ENCODE measurements at places on chromosomes 7 and 10.

DNA sequence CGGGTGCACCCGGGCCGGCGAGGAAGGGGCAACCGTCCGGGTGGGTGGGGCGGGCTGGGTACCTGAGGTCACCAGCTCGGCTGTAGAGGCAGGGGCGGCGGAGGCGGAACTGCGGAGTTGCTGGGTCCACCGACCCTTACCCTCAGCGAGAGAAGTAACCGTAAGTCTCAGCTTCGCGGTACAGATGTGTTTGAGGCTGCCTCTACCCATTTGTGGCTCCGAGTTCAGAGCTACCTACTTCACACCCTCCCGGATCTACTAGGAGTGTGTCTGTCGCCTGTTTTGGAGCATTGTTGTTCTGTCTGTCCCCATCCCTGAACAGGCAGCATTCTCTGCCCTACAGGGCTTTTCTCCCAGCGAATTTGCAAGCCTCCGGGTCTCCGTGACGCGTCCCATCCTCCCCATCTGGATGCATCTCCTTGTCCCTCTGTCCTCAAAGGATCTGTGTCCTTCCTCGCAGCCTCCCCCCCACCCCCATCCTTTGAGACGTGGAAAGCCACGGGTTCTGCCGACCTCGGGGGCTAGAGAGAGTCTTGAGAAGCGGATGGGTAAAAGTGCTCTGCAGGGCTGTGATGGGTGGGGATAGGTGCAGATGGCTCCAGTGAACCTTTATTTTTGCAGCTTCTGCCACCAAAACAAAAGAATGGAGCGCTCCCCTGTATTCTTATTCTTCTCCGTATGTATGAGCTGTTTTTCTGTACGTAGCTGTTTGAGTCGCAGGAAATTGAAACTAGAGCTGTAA lies 757 bp downstream of the ANKIB1 start:
- peak; percentile 3 for DNase-seq

DNA sequence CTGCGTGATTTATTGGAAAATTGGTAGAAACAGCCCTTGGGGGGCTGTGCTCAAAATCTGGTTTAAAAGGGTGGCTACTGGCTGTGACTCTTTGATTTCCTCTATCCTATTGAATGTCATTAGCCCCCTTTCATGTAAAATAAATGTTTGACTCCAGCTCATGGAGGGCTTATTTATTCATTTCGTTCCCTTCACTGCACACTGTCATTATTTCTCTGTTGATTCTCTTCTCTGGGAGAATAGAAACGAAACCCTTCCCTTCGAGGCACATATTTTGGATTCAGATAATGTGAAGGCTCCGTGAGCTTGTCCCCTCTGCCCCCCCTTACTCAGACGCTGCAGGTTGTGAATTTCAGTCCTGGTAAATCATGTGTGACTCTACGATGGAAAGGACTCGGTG lies 203.9 kb upstream of the GPR26 start:
- DNase-seq, result no peak

DNA sequence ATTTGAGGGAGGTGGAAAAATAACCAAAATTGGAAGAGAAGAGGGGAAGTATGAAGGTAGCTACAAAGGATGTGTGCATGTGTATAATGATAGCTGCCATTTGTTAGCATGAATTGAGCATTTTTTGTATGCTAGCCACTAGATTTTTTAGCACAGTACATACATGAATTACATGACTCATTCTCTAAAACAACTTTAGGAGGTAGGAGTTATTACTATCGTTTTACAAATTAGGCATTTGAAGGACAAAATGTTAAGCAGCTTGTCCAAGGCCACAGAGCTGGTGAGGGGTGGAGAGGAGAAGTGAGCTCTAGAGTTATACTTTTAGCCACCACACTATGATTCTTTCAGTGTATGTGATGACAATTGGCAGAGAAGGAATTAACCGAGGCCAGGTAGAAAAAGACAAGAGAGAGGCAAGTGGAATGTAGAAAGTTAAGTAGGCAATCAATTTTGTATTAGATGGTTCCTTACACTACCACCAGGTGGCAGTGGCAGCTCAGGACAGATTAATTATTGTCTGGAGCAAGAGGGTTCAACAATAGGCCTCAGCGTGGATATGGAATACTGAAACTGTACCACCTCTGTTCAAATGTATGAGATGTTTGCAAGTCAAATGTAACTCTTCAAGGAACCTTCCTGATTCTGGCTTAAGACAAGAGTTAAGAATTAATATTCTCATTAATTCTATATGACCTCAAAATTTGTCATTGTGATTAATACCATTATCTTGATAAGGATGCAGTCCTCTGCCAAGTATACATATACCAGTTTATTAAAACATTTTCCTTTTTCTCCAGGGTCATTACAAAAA lies 128.0 kb downstream of the MBL2 start:
- DNase-seq, result no peak

DNA sequence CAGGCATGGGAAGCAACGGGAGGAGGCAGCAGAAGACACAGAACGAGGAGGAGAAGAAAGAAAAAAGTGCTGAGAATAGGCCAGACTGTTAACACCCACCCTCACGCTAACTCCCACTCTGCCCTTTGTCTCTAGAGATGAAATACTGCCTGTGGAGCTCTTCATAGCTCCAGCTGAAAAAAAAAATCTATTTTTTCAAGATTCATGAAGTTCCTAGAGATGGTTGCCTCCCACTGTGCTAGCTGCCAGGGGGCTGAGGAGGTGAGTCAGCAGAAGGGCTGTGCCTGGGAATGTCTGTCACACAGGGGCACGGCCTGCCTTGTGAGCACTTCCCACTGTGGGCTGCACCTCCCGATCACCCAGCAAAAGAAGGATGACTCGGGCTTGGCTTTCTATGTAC lies 144.5 kb downstream of the RNF216 start:
- no peak for DNase-seq

DNA sequence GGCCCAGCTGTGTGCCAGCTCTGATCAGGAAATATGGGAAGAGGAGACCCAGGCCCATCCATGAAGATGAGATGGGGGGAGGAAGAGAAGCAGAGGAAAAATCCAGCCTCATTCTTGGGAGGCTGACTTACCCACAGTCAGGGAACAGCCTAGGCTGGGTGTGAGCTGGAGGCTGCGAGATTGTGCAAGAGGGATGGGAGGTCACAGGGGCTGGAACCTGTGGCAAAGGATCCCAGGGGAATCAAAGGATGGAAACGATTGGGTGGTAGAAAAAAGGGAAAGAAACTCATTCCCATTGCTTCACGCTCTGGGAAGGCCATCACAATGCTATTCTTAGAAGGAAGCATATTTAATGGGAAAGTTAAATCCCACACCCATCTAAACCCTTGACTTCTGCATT lies 26.7 kb upstream of the CRHR2 start:
- no peak for DNase-seq

GRCh38 chr7:30389791-30390190 lies 88.8 kb downstream of the NOD1 start:
- DNase-seq, result no peak

GRCh38 chr7:45192621-45193041 lies 35.0 kb downstream of the RAMP3 start:
- no peak for DNase-seq

- DNase-seq, result no peak
Observed at GRCh38 chr7:36176697-36177096, 23.6 kb downstream of the EEPD1 start.

GRCh38 chr10:33136781-33137180 lies 178.8 kb upstream of the ITGB1 start:
- peak; percentile 54 for DNase-seq

- peak; percentile 81 for DNase-seq
Observed at GRCh38 chr10:72334825-72335393, 19.8 kb downstream of the DNAJB12 start.

DNA sequence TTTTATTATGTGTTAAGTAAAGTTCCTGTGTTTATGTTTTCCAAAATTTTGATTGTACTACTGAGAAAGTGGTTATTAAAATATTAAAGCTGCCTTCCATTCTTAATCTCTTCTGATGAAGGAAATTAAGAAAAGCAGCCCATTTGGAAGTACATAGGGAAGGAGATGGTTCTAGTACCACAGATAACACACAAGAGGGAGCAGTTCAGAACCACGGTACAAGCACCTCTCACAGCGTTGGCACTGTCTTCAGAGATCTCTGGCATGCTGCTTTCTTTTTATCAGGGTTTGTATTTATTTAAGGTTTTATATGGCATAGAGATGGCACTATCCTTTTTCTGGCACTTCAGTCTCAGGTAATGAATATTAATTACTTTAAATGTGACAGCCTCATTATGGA lies 111.6 kb downstream of the PHTF2 start:
- DNase-seq, result no peak

DNA sequence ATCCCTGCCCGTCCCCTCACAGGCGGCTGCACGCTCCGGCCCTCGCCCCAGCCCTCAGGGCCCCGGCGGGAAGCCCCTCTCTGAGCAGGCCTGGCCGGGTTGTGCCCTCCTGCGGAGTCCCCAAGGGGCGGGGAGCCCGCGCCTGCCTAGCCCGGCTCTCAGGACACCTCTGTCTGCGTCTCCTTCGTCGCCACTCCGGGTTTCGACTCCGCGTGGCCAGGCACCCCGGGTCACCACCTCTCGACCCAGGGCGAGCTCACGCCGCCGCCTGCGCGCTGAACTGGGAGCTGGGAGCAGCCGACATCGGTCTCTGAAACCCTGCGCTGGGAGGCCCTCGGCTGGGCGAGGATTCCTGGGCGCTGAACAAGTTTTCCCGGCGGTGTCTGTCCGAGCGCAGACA lies 6.2 kb upstream of the OGDHL start:
- DNase-seq, result no peak

DNA sequence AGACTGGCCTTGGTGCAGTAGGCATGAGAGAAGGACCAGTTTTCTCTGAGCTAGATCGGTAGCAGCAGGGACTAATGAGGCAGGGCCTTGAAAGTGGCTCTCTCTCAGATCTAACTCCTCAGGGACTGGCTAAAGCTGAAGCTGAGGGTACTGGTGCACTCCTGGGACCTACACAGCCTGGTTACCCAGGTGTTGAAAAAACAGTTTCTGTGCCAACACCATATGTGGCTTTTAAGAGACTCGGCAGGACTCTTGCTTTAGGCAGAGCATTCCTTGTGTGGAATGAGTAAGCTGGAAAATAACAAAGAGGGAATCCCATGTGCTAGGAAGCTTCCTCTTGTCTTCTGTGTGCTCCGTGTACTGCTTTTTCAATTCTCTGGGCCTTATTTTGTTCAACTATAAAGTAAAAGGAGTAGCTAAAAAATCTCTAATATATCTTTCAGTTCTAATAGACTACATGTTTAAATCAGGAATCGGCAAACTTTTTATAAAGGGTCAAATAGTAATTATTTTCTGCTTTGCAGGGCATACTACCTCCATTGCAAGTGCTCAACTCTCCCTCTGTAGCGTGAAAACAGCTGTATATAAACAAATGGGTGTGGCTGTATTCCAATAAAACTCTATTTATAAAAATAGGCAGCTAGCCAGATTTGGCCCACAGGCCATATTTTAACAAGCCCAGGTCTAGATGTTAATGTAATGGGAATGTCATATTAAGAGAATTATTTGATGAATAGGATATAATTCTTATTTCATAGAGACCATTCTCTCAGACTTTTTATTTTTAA lies 186.1 kb upstream of the KAT6B start:
- no peak for DNase-seq

DNA sequence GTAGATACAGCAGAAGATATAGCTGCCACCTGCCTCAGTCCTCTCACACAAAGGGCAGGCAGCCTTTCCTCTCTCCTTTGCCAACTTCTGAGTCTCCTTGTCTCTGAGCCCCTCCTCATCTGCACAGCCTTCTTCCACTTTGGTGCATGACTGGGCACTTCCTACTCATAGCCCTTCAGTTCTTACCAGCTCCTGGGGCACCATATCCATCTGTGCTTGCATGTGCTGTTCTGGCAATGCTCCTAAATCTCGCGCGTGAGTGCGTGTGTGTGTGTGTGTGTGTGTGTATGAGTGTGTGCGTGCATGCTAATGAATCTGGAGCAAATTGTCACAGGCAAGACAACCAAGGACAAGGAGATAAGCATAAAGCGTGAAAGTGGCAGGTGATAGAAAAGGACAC lies 1271.6 kb upstream of the SORCS1 start:
- DNase-seq, result no peak

DNA sequence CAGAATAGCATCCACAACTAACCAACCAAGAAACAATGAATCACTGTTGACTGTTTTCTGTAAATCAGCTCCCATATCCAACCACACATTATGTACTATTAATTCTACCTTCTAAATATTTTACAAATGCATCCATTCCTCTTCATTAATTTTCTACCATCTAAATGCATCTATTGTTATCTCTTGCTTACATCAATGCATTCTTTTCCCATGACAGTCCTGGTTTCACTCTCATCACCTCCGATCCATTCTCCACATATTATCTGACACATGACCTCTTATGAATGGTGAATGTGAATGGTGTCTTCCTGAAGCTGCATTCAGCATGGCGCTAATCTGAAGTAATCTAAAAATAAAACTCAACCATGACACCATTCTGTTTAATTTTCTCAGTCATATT lies 153.8 kb upstream of the CALCR start:
- no peak for DNase-seq

- DNase-seq, result no peak
Observed at GRCh38 chr10:96831200-96831866, 765 bp upstream of the LCOR start.

- no peak for DNase-seq
Observed at GRCh38 chr10:130497056-130498010, 361.1 kb downstream of the GLRX3 start.

- no peak for DNase-seq
Observed at GRCh38 chr7:81162771-81163525, 244.1 kb upstream of the SEMA3C start.

DNA sequence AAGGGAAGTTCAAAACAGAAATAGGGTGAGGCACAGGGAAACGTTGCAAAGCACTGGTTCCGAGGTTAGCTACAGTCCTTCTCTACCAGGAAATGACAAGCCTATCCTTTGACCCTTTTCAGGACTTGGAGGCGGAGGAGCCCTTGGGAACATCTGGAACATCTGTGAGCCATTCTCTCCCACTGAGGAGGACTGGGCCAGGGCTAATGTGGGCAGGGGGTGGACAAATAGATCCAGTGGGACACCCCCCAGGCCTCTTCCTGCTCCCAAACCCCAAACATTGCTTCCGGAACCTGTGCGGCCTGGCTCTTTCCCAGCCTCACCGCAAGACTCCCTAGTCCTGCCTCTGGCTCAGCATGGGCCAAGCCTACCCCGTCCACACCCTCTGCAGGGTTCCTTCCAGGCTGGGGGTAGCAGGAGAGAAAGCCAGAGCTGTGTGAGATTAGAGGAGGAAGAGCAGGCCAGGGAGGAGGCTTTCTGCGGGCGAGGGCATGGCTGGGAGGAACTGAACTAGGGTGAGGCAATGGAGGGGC lies 36.5 kb downstream of the GHRHR start:
- DNase-seq, result no peak

GRCh38 chr7:142808802-142809583 lies 38.2 kb downstream of the PRSS2 start:
- peak; percentile 99 for DNase-seq

DNA sequence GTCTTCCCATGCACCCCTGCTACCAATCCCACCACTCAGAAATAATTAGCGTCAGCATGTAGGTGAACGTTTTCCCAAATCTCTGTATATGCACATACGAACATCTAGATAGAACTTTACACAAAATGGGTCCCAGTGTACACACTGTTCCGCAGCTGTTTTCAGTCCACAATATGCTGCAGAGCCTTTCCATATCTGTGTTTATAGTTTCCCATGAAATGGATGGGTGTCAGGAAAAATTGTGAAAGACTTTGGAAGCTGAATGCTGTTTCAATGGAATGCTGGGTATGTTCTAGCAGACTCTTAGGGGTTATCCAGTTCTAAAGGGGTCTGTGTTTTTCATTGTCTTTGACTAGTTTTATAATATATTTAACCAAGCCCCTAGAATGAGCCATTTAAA lies 13.8 kb downstream of the GRK5 start:
- no peak for DNase-seq

- no peak for DNase-seq
Observed at GRCh38 chr7:70793821-70794220, 338.1 kb upstream of the GALNT17 start.

GRCh38 chr10:89668386-89669071 lies 23.5 kb upstream of the PANK1 start:
- no peak for DNase-seq
